ENCODE measurements at places on chromosomes 6 and 20. TPM values are rescaled to one million over a fixed set of nuclear protein-coding genes. Genes with fewer than 3 reads are reported as not detected.

Gene C6orf132
- total RNA-seq: 110 TPM

Gene WFDC5
- 3.1 TPM for total RNA-seq

Gene RFX6
- total RNA-seq: not detected

DNA sequence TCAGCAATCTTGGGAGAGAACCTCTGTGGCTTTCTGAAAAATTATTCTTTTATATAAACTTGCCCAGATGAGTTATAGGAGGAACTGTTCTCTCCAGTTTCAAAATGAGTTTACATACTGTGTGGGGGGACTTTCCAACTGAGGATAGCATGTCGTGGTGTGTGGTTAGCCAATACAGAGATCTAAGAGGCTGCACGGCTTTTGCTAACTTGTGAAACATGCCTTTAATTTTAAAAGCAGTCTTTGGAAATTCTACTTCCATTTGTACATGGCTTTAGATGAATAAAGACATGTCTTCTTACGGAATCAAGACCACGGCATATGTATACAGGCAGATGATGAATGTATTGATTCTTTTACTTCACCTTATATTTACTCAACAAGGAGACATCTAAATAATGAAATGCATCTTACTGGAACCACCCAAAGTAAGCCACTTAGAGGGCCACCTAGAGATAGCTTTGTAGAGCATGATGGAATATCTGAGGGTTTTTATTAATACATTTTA, 39.8 kb downstream of the HIVEP1 start:
- DNase-seq: no peak

GRCh38 chr6:163474581-163474980, 60.1 kb downstream of the QKI start:
- no peak for DNase-seq

GRCh38 chr6:88290411-88290810, 124.3 kb upstream of the CNR1 start:
- no peak for DNase-seq

- no peak for DNase-seq
Measured at GRCh38 chr20:1813674-1814635, 81.3 kb upstream of the SIRPA start.

GRCh38 chr6:165854061-165854862, 191.2 kb upstream of the PDE10A start:
- no peak for DNase-seq

- DNase-seq: no peak
Measured at GRCh38 chr6:145681965-145682364, 53.4 kb downstream of the EPM2A start.

DNA sequence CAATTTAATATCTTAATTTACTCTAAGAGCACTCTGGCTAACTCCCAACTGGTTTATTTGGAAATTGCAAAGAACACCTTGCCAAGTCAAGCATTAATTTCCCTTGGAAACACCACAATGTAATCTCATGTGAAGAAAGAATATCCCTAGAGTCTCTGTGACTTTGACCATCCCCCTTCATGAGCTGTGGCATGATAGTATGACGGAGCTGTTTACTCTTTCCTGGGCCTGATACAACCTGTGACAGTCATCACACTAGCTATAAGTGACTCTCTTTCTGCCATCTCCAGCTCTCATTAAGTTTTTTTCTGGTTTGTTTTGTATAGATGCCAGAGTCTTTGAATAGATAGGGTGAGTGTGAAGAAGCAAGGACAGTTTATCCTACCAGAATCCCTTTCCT, 470.3 kb upstream of the JARID2 start:
- no peak for DNase-seq

GRCh38 chr6:37130704-37131103, 39.2 kb upstream of the PIM1 start:
- DNase-seq: no peak

DNA sequence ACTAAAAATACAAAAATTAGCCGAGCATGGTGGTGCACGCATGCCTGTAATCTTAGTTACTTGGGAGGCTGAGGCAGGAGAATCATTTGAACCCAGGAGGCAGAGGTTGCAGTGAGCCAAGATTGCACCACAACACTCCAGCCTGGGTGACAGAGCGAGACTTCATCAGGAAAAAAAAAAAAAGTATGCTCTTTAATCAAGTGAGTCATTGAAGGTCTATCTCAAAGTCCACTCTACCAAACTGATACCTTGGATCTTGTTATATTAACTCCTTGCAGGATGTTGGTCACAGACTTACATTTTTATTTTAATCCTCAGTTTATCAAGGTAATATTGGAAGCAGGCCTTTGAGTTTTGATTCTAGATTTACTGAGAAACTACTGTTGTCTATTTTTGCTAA, 348.7 kb downstream of the COL12A1 start:
- no peak for DNase-seq

Data from esophagus squamous epithelium (tissue), 5 donors.